Right lung (tissue), 10 donors: ENCODE measurements at places on chromosomes 2 and 18. TPM values are rescaled to one million over a fixed set of nuclear protein-coding genes. Genes with fewer than 3 reads are reported as not detected.

Gene CSRNP3
- 5.4 TPM for polyA plus RNA-seq

Gene TANC1
- polyA plus RNA-seq: 55.1 TPM

Gene SCG2
- polyA plus RNA-seq: 2.3 TPM

Gene SPP2
- polyA plus RNA-seq: not detected

Gene CTAGE1
- not detected for polyA plus RNA-seq

Gene CDH19
- polyA plus RNA-seq: 0.35 TPM

Gene NPAS2
- 37.8 TPM for polyA plus RNA-seq

Gene SLC16A14
- polyA plus RNA-seq: 6.9 TPM

Gene DCC
- 4.5 TPM for polyA plus RNA-seq

Gene CHRNG
- polyA plus RNA-seq: 0.08 TPM

Gene REG3A
- polyA plus RNA-seq: not detected

Gene LYG1
- 1.7 TPM for polyA plus RNA-seq

Gene CNDP1
- polyA plus RNA-seq: 0.37 TPM

Gene ANKRD29
- polyA plus RNA-seq: 47.9 TPM

Gene G6PC2
- polyA plus RNA-seq: not detected

Gene GEN1
- 33.1 TPM for polyA plus RNA-seq
